ENCODE measurements at places on chromosomes 3 and 15. TPM values are rescaled to one million over a fixed set of nuclear protein-coding genes. Genes with fewer than 3 reads are reported as not detected.
A peak's percentile ranks its signal among the peaks of the same experiment; 100 is the strongest.

DNA sequence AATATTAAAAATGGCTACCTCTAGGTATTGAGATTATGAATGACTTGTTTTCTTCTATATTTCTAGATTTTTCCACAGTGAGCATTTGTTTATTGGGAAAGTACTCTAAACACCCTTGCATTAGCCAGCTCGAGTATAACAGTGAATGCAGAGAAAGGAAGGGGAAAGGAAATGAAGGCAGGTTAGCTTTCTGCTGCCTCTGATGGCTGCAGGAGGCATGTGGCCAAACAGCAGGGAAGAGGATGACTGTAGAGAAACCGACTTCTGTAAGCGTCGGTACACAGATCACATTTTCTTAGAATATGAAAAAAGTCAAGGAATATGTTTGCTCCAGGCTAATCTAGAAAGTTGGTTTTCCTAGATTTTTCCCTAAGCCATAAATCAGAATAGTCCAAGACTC lies 19.8 kb downstream of the GNB5 start:
- DNase-seq = no peak

GRCh38 chr15:100941536-100941935 lies 22.4 kb downstream of the LRRK1 start:
- no peak for DNase-seq

DNA sequence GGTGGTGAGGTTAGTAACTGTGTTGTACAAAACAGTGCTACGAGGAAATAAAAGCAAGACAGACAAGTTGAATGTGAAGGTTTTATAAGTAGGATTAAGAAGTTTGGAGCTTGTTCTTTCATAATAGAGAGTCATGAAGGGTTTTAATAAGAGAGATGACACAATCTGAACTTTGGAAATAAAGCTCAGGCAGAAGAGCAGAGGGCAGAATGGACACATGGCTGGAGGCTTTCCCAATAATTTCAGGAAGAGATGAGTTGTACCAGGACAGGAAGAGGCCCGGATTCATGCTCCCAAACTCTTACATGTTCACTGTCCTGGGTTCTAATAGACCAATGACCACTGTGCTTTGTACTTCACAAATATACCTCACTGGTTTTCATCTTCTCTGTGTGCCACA lies 194.8 kb downstream of the SLC9A9 start:
- no peak for DNase-seq

GRCh38 chr3:129045675-129046036 lies 14.9 kb upstream of the GP9 start:
- peak; percentile 63 for DNase-seq

- no peak for DNase-seq
These were observed 1.7 kb downstream of the CHRD start for GRCh38 chr3:184381261-184382224.

GRCh38 chr3:191441687-191442086 lies 19.3 kb upstream of the PYDC2 start:
- no peak for DNase-seq

ACKR2 gene
- 2.9 TPM for total RNA-seq

PRR20G gene
- total RNA-seq = not detected

- peak; percentile 26 for DNase-seq
These were observed 459 bp upstream of the ADCY5 start for GRCh38 chr3:123449102-123449996.

DNA sequence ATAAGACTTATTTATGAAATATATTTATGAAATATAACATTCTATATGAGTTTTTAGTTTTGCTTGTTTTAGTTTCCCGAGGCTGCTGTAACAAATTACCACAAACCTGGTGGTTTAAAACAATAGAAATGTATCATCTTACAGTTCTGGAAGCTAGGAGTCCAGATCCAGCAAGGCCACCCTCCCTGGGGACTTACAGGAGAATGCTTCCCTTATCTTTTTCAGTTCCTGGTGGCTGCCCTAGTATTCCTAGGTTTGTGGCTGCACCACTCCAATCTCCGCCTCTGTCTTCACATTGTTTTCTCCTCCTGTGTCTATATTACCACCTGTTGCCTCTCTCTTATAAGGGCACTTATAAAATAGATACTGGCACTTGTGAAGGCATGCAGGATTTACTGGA lies 877.8 kb downstream of the TUSC7 start:
- DNase-seq = no peak

- no peak for DNase-seq
These were observed 55.0 kb downstream of the RHCG start for GRCh38 chr15:89441295-89441812.

DNA sequence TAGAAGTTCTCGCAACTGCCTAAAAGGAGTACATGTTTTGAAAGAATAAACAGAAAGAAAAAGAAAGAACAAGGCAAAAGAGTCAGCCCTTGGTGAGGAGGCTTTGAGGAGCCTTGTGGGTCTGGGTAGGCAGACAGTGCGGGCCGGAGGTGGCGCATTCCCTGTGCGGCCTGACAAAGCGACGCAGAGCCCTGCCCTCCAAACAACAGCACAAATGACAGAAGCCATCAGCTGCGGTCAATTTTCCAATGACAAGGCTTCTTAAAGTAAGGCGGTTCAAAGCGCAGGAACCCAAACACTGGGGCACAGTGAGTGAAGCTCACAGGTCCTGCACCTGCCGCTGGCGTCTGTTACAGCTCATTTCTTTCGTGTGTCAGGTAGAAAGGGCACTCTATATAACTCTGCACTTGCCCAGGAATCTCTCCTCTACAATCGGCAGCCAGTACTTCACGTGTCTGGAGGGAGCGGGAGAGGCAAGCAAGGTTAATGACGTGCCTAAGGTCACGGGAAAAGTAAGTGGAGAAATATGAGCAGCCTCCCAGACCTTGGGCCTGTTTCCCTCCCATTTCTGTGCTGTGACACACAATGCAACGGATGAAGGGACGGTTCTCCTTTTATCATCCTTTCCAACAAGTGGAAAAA lies 178.1 kb downstream of the OPA1 start:
- no peak for DNase-seq

- no peak for DNase-seq
These were observed at the start of gene CASR for GRCh38 chr3:122183521-122183892. CASR (plus strand) TSS chr3:122183668; CDS start chr3:122254190, 70,522 bp downstream.

- DNase-seq = no peak
These were observed 282.1 kb downstream of the THSD4 start for GRCh38 chr15:71397377-71397776.

CILP gene
- total RNA-seq = not detected

DNA sequence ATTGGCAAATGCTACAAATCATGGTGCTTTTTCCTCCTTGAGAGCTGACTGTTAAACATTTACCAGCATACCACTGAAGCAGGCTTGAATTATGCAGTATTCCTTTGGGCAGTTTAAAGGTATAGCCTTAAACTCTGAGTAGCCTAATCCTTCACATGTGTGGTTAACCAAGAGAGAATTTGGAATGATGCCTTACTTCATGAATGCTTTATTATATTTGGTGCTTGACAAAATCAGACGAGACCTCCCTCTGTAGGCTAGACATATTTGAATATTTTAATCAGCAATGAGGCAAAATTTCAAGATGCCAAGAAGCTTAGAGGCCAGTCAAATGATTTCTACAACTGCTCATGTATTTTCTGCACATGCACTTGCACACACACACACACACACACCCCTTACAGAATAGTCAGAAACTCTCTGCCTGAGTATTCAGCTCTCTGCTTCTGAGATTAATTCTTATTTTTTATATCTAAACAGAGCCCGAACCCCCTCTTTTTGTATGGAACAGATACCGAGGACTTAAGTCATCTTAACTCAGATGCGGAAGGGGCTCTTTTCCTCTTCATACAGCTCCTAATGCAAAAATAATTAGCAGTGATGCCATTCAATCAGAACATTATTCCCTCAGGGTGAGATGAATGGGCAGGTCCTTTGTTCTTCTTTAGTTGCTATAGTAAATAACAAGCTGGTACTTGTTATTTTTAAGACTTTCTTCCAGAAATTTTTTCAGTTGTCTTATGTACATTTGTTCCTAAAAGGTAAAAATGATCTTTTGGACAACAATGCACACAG lies 195.5 kb upstream of the TMC3 start:
- no peak for DNase-seq

MNS1 gene
- total RNA-seq = 1.4 TPM

GRCh38 chr3:136840252-136840651 lies 21.3 kb downstream of the SLC35G2 start:
- DNase-seq = no peak

IL20RB gene
- 1.1 TPM for total RNA-seq

CTNNB1 gene
- total RNA-seq = 141 TPM

IVD gene
- 64.9 TPM for total RNA-seq

DNA sequence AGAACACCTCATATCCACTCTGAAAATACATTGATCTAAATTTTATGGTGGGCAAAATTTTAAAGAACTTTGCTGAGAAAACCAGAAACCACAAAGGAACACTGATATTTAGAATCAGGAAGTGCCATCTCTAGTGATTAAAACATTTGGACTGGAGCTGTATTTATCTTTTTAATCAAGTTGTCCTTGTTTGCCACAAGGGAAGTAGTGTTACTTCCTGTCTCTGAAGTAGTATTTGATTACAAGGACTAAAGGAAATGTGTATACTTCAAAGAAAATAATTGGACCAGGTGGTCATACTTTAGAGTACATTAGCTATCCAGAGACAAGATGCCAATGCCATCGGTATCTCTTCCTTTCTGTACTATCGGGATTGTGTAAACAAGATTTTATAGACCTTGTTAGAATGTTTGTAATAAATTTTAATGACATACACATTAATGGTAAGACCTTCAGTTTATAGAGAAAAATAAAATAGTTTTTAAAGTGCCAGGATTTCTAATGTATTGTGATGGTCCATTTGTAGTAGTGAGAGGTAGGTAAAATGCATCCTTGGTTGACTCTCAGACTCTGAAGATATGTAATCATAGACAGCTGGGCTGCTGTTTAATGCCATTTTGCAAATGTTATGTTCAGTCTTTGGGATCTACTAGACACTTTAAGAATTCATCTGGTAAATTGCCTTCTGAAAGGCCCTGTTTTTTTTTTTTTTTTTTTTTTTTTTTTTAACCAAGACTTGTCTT lies 131.9 kb downstream of the B3GALNT1 start:
- DNase-seq = no peak

TMEM40 gene
- total RNA-seq = not detected

- no peak for DNase-seq
These were observed 27.8 kb upstream of the FLNB start for GRCh38 chr3:57980416-57980815.

DNA sequence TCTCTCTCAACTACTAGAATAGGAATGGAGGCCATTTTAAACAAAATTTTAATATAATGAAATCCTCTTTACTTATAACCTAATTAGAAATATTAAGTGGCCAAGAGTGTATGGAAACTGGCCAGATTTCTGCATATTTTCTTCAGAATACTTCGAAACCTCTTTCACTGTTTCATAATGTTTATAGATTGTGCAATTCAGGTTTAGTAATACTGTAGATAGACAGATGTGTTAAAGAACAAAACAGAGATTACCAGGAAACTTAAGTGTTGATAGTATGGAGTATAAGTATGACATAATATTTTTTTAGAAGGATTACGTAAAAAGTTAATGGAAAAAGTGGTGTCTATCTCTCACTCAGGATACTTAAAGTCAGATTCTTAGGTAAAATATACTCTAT lies 4.7 kb downstream of the ABHD5 start:
- no peak for DNase-seq

DNA sequence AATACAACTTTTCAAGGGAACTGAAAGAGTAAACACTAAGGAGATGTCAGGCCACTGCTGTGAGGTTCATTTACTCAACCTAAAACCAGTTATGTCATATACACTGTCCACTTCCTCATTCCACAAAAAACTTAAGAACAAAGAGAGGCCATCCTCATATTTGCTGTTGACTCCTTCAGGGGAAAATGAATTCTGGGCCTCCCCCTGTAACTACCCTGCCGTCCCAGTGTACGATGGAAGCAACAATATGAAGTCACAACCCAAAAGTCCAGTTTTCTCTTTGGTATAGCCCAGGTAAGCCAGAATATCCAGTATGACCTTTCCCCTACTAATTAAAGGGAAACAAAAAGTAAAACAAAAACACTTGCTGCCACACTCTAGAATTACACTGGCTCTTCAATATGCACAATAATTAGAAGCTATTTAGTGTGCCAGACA lies 16.2 kb downstream of the CEP152 start:
- DNase-seq = no peak

DNA sequence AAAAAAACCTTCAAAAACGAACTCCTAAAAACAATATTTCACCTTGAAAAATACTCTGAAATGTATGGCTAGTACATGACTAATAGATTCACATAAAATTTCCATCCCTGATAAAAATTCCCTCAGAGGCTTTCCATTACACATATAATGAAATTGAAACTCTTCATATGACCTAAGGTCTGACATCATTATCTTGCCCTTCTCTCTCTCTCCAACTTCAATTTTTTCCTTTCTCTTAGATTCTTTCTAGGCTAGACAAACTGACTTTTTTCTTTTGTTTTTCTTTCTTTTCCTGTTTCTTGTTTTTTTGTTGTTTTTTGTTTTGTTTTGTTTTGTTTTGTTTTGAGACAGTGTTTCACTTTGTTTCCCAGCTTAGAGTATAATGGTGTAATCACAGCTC lies 1220.5 kb downstream of the ROBO2 start:
- DNase-seq = no peak

GRCh38 chr15:72235298-72235697 lies 4.3 kb upstream of the PKM start:
- no peak for DNase-seq

GRCh38 chr3:107855710-107856109 lies 235.1 kb downstream of the CD47 start:
- DNase-seq = no peak

DNA sequence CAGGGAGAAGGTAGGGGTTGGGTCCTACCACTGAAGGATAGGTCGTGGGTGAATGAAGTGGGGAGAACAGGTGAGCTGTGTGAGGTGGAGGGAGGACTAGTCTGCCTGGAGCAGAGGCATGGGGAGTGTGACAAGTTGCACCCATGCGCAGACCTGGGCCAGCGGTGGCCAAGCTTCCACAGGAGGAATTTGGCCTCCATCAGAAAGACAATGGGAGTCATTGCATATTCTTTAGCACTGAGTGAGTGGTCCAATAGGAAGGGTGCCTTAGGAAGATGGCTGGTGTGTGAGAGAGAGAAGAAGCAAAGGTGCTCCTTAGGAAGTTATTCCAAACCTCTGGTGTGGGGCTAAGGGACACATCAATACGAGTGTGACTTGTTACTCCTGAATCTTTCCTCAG lies 191.1 kb downstream of the KCNAB1 start:
- DNase-seq = no peak

DNA sequence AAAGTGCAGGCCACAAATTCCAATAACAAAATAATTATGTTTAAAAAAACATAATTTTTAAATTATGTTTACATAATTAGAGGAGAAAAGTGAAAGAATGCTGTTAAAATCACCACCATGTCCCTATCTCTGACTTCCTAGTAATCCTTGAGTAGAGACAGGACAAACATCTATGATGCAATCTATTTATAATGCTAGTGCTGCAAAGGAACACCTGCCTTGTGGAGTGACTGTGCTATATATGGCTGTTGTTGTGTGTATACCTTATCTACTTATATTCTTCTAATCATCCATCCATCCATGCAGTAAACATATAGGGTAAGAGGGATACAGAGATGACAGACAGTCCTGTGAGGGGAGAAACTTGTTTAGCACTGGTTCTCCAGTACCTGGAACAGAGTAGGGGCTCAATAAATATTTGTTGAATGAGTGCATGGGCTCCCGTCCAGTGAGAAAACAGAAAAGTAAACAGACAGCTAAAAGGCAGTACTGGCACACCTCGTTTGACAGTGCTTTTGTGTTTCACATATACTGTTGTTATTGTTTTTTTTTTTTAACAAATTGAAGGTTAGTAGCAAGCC lies 229.3 kb upstream of the UBE2E1 start:
- no peak for DNase-seq

GRCh38 chr15:63595065-63595464 lies 2.1 kb upstream of the FBXL22 start:
- DNase-seq = no peak

GRCh38 chr3:107432013-107432515 lies 54.8 kb downstream of the CCDC54 start:
- DNase-seq = no peak

SKOR1 gene
- total RNA-seq = 0.30 TPM

GPD1L gene
- 14.4 TPM for total RNA-seq

All from activated naive CD8-positive, alpha-beta T cell treated with anti-CD3 and anti-CD28 coated beads for 36 hours (primary cell).